ENCODE measurements at places on chromosomes 5 and 9.
A peak's percentile ranks its signal among the peaks of the same experiment; 100 is the strongest.

DNA sequence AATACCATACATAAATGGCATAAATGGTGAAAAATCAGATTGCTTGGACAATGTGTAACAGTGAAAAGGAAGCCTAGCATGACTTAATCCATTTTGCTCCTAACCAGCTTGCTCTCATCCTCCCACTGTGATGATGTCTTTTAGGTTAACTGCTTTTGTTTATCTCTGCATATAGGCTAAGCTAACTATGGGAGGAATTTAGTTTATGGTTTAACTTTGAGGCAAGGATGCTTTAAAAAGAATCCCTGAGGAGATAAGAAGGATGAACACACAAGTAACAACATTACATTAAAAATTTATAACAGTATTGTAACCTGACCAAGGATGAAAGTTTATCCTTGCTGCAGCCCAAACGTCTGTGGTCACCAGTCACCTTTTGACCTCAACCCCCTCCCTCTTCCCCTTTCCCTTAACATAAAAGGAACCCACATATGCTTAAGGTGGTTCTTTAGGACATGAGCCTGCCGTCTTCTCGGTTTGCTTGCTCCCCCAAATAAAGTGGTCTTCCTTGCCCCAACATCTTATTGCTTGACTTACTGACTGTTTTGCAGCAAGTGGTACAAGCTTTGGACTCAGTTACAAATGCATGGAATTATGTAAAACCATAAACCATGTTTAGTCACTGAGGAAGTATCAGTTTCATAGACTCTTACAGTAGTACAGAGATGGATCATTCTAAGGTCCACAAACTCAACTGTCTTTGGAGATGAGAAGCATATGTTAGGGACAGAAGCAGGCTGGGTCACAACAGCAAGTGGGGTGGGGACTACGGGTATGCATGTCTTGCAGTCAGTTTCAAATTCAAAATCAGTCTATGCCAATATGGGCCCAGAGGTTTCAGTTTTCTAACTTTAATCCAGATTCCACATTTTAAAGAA lies 31.3 kb downstream of the AGXT2 start:
- DNase-seq: no peak

- no peak for DNase-seq
Observed at GRCh38 chr5:137273511-137273910, 225.6 kb downstream of the SPOCK1 start.

DNA sequence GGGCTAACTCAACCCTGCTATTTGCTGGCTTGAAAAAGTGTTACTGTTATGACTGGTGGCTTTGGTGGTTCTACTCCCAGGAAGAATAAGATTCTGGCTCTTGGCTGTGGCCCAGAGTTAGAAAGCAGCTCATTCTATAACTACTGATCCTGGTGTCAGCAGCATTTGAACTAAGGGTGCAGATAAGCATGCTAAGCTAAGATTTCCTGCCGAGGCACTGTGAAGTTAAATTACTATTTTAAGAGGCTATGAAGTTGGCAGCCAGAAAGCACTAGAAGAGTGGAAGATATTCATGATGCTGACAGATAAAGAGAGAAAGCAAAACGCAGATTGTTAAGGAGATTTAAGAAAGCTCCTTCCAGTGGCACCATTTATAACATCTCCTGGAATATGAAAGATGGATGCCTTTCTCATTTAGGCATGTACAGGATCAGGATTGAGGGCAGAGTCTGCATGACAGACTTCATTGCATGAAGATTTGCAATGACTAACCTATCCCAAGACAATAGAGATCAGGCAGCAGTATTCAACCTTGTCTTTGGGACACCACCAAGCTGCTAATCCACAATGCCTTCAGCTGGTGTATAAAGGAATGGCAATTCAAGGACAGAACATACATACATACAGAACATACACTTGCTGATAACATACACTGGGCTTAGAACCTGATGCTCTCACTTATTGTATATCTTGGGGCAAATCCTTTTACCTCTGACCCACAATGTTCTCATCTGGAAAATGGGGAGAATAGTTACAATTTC lies 11.7 kb downstream of the BRINP1 start:
- DNase-seq: no peak

- no peak for DNase-seq
Observed at GRCh38 chr5:169161022-169161680, 139.8 kb downstream of the SLIT3 start.

- DNase-seq: no peak
Observed at GRCh38 chr5:50965654-50966375, 299.4 kb downstream of the PARP8 start.

GRCh38 chr5:76544268-76544926 lies 78.8 kb downstream of the F2RL2 start:
- peak; percentile 38 for DNase-seq

- no peak for DNase-seq
Observed at GRCh38 chr9:16499892-16500291, 370.6 kb downstream of the BNC2 start.

DNA sequence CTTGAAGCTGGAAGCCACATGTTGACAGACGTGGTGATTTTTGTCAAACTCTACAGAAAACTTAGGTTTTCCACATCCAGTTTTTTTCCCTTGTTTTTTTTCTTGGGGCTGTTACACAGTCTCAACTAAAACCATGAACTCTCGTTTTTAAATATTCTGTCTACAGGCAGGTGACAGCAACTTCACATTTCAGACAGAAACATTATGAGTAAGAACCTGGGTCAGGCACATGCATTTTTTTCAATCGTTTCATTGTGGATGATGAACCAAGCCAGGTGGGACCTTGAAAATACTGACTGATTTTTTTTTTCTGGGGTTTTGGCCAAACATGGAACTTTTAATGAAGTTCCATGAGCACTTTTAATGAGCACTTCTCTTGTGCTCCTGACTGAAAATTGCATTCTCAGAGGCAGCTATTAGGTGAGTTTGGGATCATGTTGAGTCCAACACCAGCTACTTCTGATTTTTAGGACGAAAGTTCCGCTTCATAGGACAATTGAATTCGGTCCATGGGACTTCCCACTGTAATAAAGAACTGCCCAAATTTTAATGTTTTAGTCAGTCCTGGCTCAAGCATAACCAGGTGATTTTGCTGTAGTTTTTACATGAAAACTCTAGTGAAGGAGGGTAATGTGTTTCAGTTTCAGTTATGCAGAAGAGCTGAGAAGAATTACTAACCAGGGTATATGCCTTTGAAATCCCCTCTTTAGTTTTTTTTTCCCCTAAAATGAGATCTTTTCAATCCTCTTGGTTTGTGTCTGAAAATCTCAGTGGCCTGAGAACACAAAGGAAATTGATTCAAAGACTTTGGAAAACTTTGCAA lies 93.2 kb upstream of the ADAMTS16 start:
- DNase-seq: no peak

DNA sequence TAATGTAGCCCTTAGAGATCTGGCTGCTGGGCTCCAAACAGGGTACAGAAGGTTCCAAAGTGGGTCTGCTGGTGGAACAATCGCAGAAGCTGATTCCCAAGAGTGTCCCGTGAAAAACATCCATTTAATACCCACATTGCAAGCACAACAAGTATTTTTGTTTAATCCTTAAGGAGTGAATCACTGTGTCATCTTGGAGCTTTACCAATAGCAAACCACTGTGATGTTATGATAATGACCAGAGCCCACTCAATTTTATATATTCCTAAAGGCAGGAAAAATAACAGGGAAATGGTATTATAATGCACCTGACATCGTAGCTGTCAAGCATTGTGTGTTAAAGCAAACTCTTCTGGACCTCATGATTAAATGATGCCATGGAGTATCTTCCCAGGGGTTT lies 291.9 kb downstream of the FBXL7 start:
- DNase-seq: no peak

- no peak for DNase-seq
Observed at GRCh38 chr9:111966861-111967291, 70.3 kb downstream of the UGCG start.

DNA sequence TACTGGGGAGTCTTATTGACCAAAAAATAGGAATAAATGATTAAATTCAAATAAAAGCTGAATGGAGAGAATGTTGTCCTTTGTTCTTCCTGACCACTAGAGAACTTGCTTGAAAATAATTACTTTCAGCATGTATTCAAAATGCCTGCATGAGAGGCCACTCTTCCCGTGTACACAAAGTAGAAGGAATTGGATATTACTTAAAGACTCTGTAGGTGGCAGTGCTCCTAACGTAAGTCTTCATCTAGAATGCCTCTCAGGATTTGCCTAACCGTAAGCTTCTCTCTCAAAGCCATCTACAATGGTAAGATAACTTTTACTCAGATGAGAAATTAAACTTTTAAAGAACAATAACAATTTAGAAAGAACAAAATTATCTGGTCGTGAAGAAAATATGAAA lies 620.0 kb upstream of the CCNG1 start:
- no peak for DNase-seq

- DNase-seq: no peak
Observed at GRCh38 chr9:5479994-5480694, 29.8 kb downstream of the CD274 start.

DNA sequence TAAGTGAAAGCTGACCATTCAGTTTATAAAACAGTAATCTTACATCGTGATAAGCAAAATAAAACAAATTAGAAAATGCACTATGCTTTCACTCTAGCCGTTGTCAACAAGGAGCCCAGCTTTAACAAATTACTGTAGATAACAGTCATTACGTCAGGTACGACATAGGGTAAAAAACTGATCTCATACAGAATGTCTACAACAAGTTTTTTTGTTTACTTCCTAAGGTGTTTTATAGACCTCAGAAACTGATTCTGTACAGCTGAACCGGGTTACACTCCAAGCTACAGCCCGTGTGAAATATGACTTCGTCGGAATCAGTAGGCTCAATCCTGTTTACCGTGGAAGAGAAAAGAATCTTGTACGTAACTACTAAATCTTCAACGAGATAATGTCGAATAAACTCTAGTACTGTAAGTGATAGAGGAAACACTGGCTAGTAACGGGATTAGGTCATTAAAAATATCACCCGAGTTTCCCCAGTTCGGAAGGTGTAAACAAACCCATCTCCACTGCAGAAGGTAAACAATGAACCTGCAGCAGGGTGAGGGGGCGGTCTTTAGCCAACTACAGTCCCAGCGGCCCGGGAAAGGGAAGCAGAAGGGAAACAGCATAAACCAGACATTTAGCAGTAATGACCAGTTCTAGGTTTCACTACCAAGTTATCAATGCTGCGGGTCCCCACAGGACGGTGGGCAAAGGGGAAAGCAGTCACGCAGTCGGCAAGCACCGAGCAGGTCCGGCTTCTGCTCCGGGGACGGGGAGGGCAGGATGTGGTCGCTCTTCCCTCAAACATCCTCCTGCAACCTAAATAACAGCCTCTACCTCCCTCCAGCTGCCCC lies 1.1 kb downstream of the RICTOR start:
- DNase-seq: peak; percentile 5

- no peak for DNase-seq
Observed at GRCh38 chr9:91491624-91492023, 68.0 kb upstream of the NFIL3 start.

DNA sequence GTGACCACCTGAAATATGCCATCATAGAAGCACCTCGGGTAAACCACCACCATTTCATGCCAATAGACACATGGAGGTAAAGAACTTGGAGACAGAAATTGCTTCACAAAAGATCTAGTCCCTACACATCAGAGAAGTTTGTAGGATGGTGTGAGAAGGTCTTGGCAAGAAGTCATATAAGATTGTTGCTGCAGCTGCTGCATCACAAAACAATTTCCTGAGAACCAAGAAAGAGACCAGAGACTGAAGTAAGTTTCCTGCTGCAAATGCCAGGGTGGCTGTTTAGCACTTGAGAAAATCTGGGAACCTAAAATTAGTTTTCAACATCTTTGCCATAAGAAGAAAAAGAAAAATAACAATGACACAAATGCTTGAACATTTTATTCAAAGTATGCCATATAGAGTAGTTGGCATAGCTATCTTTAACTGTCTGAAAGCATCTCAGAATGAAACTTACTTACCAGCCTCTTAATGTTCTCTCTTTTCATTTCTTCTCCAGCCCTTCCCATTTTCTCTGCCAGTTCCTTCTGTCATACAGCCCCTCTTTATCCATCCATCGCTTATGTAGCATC lies 114.3 kb downstream of the KCTD16 start:
- DNase-seq: no peak

- no peak for DNase-seq
Observed at GRCh38 chr9:92846662-92847145, 31.1 kb downstream of the ZNF484 start.

All from stimulated activated CD4-positive, alpha-beta T cell treated with anti-CD3 and anti-CD28 coated beads, TNF-alpha, amount 100 ng/mL, for 48 hours (primary cell).